ENCODE measurements at places on chromosomes 7 and 10.

GRCh38 chr7:56078196-56078595, 14.1 kb downstream of the SUMF2 start:
- no peak for DNase-seq
- H3K4me3 ChIP-seq = no peak overlapping the region
- H3K27ac ChIP-seq = no peak overlapping the region

GRCh38 chr10:6065406-6065805, 3.2 kb upstream of the IL2RA start:
- H3K4me3 ChIP-seq = no peak overlapping the region
- no peaks in the 10 kb centered on the region for H3K4me1 ChIP-seq
- no peak overlapping the region for H3K27ac ChIP-seq
- no peaks in the 10 kb centered on the region for H3K36me3 ChIP-seq

GRCh38 chr10:119441921-119442757, 100.4 kb downstream of the RGS10 start:
- H3K36me3 ChIP-seq = no peaks in the 10 kb centered on the region
- H3K27me3 ChIP-seq = no peaks in the 10 kb centered on the region
- DNase-seq = no peak
- H3K4me3 ChIP-seq = no peak overlapping the region
- H3K27ac ChIP-seq = no peak overlapping the region

DNA sequence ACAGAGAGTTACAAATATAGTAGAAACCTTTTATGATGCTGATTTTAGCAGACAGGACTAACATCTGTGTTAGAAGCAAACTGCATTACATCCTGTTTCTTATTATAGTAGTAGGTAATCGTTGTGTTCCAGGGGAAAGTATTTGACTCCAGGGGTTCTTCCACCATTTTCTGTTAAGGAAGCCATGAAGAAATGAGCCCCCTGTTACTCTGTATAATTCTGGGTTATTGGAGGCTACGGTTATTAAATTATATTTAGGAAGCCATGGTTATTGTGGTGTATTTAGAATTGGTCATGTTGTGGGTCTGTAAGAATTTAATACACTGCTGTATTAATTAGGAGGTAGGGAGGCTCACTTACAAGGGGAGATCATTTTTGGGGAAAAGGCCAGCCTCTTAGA, 175.8 kb upstream of the AGK start:
- H3K36me3 ChIP-seq = no peaks in the 10 kb centered on the region
- no peak overlapping the region for H3K27ac ChIP-seq
- H3K4me1 ChIP-seq = no peaks in the 10 kb centered on the region

DNA sequence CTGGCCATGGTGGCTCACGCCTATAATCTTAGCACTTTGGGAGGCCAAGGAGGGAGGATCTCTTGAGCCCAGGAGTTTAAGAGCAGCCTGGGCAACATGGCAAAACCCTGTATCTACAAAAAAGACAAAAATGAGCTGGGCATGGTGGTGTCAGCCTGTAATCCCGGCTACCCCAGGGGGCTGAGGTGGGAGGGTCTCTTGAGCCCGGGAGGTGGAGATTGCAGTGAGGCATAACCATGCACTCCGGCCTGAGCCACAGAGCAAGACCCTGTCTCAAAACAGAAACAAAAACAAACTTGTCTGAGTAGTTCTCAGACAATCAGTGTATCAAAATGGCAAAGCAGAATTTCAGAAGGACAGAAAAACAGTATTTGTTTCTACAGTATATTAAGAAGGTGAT, 45.2 kb upstream of the BPGM start:
- H3K27ac ChIP-seq = no peak overlapping the region
- no peaks in the 10 kb centered on the region for H3K36me3 ChIP-seq
- DNase-seq = no peak
- no peaks in the 10 kb centered on the region for H3K4me1 ChIP-seq

- H3K4me1 ChIP-seq = no peaks in the 10 kb centered on the region
- no peaks in the 10 kb centered on the region for H3K27me3 ChIP-seq
- H3K27ac ChIP-seq = no peak overlapping the region
- H3K4me3 ChIP-seq = no peak overlapping the region
- DNase-seq = no peak
These were observed 160.4 kb downstream of the GRID1 start for GRCh38 chr10:86206240-86206579.

DNA sequence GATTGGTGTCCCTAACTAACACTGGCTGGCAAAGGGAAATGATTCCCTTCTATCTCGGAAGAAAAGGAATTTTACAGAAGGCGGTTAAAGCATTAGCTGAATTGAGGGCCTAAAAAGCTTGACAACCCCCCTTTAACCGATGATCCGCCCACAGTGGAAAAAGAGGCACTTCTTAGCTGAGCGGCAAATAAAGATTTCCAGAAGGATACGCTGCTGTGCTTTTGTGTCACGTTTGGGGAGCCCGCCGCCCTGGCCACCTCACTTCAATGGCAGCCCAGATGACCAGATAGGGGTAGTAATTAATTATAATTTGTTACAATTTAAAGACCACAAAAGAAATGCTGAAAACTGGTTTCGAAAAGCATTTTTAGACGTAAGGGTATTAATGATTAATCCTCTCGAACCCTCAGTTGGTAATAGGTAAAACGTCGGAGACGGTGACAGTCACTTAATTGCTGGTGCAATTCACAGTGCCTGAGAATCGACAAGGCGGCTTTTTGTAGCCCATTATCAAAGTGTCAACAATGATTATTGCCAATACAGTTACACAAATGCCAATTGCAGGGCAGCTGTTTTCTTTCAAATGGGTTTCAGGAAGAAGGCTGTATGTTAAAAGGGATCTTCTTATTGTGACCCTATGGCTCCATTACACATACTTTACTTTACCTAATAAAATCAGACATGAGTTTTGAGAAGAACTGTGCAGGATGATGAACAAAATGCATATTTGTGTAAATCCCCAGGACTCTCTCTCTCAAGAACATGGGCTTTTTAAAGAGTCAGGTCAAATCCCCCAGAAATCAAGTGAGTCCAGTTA, 154.1 kb downstream of the PIP4K2A start:
- H3K27me3 ChIP-seq = no peaks in the 10 kb centered on the region
- no peak for DNase-seq
- H3K4me3 ChIP-seq = no peak overlapping the region
- H3K36me3 ChIP-seq = no peaks in the 10 kb centered on the region

DNA sequence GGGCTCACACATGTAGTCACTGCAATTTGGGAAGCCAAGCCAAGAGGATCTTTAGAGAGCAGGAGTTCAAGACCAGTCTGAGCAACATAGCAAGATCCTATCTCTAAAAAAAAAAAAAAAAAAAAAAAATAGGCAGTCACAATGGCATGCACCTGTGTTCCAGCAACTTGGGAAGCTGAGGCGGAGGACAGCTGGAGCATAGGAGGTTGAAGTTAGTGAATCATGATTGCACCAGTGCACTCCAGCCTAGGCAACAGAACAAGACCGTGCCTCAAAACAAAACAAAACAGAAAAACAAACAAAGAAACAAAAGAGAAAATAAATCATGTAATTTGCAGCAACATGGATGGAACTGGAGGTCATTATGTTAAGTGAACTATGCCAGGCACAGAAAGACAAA, 33.6 kb upstream of the BICC1 start:
- no peak for DNase-seq
- H3K27ac ChIP-seq = no peak overlapping the region
- H3K27me3 ChIP-seq = no peaks in the 10 kb centered on the region
- no peaks in the 10 kb centered on the region for H3K4me1 ChIP-seq

- no peak for DNase-seq
- no peaks in the 10 kb centered on the region for H3K36me3 ChIP-seq
- H3K27me3 ChIP-seq = no peaks in the 10 kb centered on the region
- no peaks in the 10 kb centered on the region for H3K4me1 ChIP-seq
- H3K4me3 ChIP-seq = no peak overlapping the region
- H3K27ac ChIP-seq = no peak overlapping the region
These were observed 10.7 kb downstream of the RHEB start for GRCh38 chr7:151508991-151509390.

DNA sequence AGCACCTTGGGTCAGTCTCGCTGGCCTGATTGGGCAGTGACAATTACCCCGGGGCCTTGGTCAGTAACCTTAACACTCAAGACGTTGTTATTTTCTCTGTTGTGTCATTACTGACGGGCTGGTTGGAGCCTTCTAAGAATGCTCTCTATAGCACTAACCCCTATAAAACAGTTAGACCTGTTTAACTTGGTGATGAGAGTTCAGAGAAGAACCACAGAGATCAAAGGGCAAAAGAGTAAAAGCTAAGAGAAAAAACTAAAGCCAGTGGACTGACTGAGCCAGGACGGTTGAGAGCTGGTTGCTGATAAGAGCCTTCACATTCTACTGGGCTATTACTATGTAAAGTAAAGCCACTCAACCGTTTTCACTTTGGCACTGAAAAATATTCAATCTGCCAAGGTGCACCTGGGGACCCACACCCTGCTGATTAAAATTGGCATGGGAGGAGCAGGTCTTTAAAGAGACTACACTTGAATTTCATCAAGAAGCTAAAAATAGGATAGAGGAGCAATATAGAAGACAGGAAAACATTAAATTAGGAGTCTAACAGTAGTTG, 13.6 kb upstream of the ITGB1 start:
- H3K27me3 ChIP-seq = no peaks in the 10 kb centered on the region
- H3K4me3 ChIP-seq = no peak overlapping the region
- DNase-seq = no peak
- peak overlapping the region; percentile 2 for H3K27ac ChIP-seq

Measured in mesendoderm (in vitro differentiated cells).